Spinal cord (tissue), 10 donors: ENCODE measurements at places on chromosomes 12 and 14.

- no peak for DNase-seq
Observed at GRCh38 chr12:60977966-60978365, 1282.2 kb upstream of the USP15 start.

- DNase-seq: no peak
Observed at GRCh38 chr14:75491376-75491978, 30.8 kb upstream of the BATF start.

- no peak for DNase-seq
Observed at GRCh38 chr12:12097891-12098690, 27.4 kb downstream of the BCL2L14 start.

GRCh38 chr12:114403011-114403689 lies 2.8 kb downstream of the TBX5 start:
- peak; percentile 36 for DNase-seq

- peak; percentile 50 for DNase-seq
Observed at GRCh38 chr12:67661311-67662021, 12.9 kb downstream of the DYRK2 start.

DNA sequence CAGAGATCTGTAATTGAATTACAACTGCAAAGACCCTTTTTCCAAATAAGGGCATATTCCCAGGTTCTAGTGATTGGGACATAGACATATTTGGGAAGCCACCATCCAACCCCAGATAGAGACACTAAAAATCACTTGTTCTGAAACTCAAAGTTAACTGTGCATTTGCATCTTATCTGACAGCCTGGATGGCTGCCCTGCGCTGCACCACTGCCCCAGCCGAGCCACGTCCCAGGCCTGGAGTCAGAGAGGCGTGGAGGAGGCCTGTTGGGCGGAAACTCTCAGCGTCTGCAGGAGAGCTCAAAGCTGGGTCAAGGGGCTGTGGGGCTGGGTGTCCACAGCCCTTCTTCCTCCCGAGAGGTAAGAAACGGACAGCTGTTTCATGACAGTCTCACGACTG lies 124.4 kb downstream of the RIMBP2 start:
- no peak for DNase-seq

DNA sequence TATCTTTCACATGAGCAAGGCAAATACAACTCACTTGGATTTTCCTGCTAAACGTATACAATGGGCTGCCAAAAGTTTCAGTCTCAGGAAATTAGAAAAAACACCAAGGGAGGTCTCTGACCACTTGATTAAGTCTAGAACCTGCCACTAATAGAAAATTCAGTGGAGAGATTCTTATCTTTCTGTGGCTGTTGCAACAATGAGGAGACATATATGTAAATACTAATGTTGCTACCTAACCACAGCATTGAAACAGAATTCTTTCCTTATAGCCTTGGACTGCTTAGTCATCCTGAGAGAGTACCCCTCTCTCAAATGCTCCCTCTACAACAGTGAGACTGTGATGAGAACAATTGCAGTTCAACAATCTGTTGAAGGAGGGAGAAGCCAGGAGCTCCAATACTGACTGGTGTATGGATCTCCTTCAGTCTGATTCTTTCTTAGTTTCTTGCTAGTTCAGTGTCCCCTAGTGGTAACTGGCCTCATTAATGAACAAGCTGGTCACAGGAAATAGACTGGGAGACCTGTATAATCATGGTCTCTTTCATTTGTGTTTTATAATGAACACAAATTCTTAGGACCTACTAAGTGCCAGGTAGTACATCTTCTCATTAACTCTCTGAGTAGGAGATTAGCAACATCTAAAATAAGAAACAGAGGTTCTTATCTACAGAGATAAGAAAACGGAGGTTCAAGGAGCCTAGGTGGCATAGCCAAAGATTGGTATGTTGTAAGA lies 164.5 kb downstream of the SLC38A4 start:
- peak; percentile 28 for DNase-seq

- DNase-seq: no peak
Observed at GRCh38 chr14:75877884-75878283, 103.9 kb downstream of the TGFB3 start.

GRCh38 chr12:34333337-34333736 lies 311.0 kb downstream of the ALG10 start:
- no peak for DNase-seq

DNA sequence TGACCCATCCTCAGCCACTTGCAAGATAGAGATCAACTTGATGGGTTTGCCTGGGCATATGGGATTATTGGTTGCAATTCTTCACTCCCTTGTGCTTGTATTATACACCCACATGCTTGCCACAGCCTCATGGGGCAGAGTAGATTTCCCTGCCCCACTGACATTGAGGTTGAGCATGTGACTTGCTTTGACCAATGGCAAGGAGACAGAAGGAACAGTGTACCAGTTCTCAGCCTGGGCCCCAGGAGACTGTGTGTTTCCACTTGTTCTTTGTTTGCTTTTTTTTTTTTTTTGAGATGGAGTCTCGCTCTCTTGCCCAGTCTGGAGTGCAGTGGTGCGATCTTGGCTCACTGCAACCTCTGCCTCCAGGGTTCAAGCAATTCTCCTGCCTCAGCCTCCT lies 31.8 kb downstream of the CALM1 start:
- DNase-seq: no peak

- DNase-seq: no peak
Observed at GRCh38 chr14:63180011-63180410, 24.2 kb upstream of the RHOJ start.

GRCh38 chr12:16586350-16587109 lies 19.4 kb downstream of the LMO3 start:
- no peak for DNase-seq
